D721Med (cell line): ENCODE measurements at places on chromosomes 3 and 15.

DNA sequence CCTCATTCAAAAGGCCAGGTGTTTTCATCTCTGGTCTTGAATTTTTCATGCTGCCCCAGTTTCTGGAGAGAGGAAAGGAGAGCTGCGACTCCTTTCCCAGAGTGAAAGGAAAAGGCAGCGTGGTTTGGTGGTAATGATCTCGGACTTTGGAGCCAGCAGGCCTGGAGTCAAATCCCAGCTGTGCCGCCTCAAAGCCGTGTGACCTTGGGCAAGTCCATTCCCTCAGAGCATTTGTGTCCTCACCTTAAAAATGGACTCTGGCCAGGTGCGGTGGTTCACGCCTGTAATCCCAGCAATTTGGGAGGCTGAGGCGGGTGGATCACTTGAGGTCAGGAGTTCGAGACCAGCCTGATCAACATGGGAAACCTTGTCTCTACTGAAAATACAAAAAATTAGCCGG lies 4.7 kb upstream of the CCDC33 start:
- no peak for DNase-seq

- no peak for DNase-seq
Measured at GRCh38 chr3:44555723-44556122, 730 bp downstream of the ZKSCAN7 start.

GRCh38 chr3:119427669-119428068 lies 35.7 kb downstream of the TMEM39A start:
- no peak for DNase-seq

DNA sequence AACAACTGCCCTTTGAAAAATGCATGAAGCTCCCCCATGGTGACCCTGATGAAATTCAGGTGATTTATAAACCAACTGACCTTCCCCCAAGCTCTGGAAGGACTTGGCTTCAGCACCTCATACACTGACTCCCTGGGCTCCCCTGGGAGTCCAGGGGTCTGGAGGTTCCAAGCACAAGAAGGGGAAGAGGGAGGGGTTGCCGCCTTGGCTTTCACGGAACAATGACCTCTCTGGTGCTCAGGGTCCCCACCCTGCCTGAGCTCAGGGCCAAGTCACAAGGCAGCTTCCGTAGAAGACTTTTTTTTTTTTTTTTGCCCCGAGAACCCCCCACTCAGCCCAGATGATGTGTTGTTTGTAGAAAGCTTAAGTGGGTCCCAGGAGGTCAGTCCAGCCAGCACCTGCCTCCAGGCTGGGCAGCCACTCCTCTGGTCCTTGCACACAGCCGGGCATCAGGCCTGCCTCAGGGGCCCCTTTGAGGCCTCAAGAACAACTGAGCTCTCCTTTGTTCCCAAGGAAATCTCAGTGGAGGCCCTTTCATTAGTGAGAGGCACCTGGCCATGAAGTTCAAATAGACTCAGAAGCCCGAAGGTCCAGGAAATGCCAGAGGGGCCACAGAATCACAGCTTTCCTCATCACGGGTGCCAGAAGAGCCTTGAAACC lies 14.0 kb upstream of the ALAS1 start:
- DNase-seq: no peak

DNA sequence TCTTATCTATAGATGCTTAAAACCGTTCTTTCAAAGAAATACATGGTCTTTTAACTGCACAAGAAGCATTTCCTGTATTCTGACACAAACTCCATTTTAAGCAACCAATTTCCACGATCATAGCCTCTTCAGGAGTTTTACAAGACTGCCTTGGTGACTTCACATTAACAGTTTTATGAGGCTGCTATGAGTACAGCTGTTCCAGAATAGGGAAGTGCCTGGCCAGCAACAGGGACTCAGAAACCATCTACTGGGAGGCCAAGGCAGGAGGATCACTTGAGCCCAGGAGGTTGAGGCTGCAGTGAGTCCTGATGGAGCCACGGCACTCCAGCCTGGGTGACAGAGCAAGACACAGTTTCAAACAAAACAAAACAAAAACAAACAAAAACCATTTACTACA lies 78.4 kb downstream of the B3GNT5 start:
- DNase-seq: no peak

- DNase-seq: no peak
Measured at GRCh38 chr3:51720292-51721061, 13.6 kb downstream of the GRM2 start.

GRCh38 chr3:108461661-108462111 lies 48.7 kb downstream of the MYH15 start:
- no peak for DNase-seq

DNA sequence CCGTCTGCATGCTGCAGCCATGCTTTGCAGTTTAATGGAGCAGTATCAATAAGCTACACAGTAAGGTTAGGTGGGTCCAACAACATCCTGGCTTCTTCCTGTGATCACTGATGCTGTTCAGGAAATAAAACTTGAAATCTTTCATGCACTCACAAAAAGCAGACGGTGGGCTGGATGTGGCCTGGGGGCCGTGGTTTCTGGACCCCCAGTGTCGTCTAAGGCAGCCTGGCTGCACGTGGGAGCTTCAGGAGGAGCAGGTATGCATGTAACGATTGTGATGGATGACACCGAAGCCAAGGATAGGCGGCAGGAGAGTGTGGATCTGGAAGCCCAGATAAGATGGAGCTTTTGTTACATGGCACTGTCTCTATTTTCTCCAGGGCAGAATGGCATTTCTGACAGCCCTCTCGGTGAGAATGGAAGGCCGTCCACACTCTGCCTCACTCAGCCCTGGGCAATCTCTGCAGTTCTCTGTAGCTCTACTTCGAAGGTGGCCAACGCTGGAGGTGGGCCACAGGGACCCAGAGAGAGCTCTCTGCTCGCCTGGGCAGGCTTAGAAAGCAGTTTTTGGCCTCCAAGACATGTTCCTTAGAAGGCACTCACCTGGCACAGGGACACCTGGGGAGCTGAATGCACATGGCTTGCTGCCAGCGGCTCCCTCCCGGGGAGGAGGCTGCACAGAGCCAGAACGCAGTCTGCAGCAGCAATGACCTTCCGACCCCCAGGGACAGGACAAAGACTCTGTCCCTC lies 46.4 kb upstream of the IQSEC1 start:
- no peak for DNase-seq
